Cardiac fibroblast (primary cell): ENCODE measurements at places on chromosomes 6 and 20.

DNA sequence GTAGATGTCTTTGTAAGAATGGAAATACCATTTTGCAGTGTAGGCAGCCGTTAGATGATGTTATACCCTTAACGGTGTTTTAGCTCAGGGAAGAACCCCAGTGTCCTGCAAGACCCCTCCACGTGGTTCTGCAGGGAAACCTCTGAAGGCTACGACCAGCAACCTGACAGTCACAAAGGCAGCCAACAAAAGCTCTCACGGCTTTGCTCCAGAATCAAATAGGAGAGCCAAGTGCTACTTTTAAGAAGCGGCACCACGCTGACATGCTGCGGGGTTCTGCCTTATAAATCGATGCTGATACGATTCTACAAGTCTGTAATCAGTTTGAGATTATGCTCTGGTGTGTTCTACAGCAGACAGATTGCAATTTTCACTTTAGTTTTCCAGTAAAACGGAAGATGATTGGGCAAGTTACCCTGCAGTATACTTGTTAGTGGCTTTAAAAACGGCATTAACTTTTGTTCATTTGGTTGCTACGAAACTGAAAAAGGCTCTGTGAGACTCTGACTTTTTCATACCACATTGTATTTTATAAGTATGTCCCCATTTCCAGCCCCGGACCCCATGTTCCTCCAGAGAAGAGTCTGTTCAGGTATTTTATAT is 312.9 kb downstream of the SAMD5 start:
- no peak for DNase-seq

DNA sequence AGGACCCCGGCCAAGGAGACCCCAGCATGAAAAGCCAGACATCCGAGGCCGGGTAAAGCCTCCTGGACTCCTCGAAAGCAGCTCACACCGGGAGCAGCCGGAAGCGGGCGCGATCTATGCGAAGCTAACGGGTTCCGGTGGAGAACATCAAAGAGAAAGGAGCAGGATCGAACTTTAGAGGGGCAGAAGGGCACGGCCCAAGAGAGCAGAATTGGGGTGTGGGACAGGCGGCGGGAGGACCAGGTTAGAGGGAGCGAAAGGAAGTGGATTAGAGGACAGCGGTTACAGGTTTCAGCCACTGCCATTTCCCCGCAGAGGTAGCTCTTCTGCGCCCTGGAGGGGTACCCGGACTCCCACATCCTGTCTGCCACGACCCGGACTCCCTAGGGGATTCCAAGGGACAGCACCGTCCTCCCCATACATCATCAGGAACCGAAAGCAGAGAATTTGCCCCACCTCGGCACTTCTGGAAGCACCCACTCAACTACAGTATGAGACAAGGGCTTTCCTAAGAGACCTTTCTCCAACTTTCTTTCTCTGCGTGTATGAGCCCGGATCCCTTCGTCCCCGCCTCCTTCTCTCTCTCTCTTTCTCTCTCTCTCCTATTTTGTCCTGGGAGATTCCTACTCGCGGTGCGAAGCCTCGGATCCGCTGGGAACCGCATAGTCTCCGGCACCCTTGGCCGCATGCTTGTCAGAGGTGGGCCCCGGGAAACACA is 507 bp upstream of the VGLL2 start:
- peak; percentile 25 for DNase-seq

- peak; percentile 0 for DNase-seq
Observed at GRCh38 chr6:162798546-162799266, 70.9 kb downstream of the PACRG start.

GRCh38 chr6:163192591-163192990 is 221.9 kb upstream of the QKI start:
- no peak for DNase-seq

DNA sequence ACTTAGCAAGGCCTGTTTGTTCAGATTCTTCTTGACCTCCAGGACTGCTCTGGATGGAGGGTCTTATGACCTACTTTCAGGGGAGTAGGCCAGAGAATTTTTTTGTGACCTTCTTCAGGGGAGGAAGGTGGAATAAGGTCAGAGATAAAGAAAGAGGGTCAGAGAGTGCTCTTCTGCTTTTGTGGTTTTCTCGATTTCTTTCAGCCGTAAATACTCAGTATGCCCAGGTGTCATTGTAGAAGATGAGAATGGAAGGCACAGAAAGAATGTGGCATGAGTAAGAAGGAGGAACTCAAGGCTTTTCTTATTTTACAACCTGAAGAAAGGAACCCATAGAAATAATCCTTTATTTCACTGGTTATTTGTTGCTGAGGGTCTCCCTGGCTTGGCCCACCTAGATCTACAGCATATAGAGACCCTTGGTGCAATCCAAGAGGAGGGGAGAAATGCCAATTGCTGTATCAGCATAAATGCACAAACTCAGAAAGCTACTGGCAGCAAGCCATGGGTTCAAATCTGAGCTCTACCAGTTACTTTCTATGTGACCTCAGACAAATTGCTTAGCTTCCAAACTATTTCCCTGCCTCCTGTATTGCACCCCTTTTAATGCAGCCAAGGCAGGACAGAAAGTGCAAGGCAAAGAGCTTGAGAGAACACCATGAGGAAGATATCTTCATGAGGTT is 68.0 kb downstream of the OLIG3 start:
- DNase-seq, result no peak

DNA sequence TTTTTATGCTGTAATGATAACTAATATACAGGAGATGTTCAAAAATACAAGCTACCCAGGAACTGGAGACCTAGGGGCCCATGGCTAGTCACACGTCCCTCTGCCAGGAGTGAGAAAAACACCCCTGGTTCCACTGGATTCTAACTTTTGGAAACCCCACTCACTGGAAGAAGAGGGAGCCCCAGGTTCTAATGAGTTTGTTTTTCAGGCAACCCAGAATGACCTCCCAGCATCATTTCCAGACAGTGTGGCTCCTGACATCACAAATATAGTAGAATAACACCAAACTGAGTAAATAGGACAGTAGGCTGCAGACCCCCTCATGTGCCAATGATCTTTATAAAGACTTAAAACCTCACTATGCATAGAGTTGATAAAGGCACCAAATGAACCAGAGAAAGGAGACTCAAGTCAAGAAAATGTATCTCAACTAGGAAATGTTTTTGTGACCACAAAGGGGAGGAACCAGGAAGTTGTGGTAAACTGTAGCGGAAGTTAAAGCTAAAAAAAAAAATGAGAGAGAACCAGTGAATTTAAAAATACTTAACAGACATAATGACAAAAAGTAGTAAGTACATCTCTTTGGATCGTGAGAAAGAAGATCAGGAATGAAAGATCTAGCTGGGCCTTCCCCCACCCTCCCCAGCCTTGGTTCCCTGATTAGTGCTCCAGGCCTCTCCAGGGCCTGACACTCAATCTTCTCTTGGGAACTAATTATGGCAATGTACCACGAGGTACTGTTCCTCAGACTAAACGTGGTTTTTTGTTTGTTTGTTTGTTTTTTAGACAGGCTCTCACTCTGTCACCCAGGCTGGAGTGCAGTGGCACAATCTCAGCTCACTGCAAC is 19.8 kb downstream of the HLA-E start:
- DNase-seq, result peak; percentile 63
